CD4-positive, CD25-positive, alpha-beta regulatory T cell (primary cell): ENCODE measurements at places on chromosomes 11 and 22. TPM values are rescaled to one million over a fixed set of nuclear protein-coding genes. Genes with fewer than 3 reads are reported as not detected.

Gene NLRP14
- not detected for total RNA-seq

Gene IRAG1
- not detected for total RNA-seq

DNA sequence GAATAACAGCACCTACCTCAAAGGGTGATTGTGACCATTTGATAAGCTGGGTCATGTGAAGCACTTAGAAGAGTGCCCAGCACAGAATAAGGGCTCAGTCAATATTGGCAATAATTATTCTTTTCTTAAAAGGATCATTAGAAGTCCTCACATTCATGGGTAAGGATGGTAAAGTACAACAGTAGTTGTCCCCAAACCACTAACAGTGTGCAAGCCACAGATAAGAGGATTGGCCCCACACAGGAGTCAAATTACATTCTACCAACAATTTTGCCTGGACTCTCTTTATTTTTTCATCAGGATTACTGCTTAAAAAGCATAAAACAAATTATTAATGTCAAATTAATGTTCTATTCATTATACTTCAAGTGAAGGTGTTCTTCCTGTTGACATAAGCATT, 271.5 kb upstream of the PDGFD start:
- H3K27me3 ChIP-seq: no peaks in the 10 kb centered on the region
- H3K27ac ChIP-seq: no peak overlapping the region
- H3K4me1 ChIP-seq: no peaks in the 10 kb centered on the region
- DNase-seq: no peak
- H3K36me3 ChIP-seq: no peaks in the 10 kb centered on the region
- H3K4me3 ChIP-seq: no peak overlapping the region

DNA sequence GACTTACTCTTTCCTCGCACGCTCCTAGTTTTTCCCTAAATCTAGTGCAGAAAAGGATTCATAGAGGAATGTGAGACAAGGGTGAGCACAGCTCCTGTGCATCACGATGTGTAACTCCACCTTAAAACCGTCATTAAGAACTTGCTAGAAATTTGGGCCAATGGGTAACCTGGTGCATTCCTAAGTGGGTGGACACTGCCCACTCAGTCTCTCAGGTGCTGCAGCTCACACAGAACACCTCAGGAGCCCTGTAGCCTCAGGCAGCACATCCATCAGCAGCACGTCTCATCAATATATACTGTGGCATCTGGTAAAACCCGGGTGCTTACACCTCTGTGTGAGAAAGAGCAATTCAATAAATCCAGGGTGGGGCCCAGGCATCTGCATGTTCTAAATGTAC, 12.4 kb downstream of the POU2AF3 start:
- H3K4me1 ChIP-seq: no peaks in the 10 kb centered on the region
- no peak overlapping the region for H3K27ac ChIP-seq
- H3K27me3 ChIP-seq: peaks cover 7% of the 10 kb centered on the region

GRCh38 chr11:106152824-106153223, 75.4 kb downstream of the AASDHPPT start:
- no peak overlapping the region for H3K4me3 ChIP-seq
- no peak for DNase-seq
- peaks cover 1% of the 10 kb centered on the region for H3K27me3 ChIP-seq
- H3K27ac ChIP-seq: no peak overlapping the region
- H3K36me3 ChIP-seq: no peaks in the 10 kb centered on the region
